SW 1271 (cell line): ENCODE measurements at places on chromosomes 2 and 18.

- no peak for DNase-seq
Observed at GRCh38 chr2:217160103-217160743, 300.4 kb upstream of the TNP1 start.

- DNase-seq: no peak
Observed at GRCh38 chr18:36066001-36066400, 1.4 kb downstream of the RPRD1A start.

DNA sequence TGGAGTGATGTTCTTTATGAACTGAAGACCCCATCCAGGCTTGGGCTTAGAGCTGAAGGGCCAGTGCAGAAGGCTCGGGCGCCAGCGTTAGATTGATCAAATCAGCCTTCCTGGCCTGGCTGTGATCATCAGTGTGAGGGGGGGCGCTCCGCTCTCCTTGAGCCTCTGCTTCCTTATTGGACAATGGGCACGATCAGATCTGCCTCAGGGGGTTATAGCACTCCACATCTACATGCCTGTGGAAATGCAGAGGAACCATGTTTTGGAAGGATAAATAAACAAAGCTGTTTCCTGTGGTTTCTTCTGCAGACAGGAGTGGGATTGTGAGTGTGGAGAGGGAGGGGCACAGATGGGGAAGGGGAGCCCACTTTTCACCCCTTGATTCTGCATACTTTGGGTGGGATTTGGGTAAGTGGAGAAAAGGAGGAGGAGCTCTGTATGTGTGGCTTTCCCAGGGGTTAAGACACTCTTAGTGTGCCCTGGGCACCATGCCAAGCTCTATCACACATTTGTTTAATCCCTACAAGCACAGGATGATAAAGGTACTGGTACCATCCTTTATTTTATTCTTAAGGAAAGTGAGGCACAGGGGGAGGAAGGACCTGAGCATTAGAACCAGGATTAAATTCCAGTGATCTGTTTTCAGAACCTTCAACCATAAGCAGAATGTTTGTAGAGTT, 150.5 kb downstream of the EN1 start:
- no peak for DNase-seq

DNA sequence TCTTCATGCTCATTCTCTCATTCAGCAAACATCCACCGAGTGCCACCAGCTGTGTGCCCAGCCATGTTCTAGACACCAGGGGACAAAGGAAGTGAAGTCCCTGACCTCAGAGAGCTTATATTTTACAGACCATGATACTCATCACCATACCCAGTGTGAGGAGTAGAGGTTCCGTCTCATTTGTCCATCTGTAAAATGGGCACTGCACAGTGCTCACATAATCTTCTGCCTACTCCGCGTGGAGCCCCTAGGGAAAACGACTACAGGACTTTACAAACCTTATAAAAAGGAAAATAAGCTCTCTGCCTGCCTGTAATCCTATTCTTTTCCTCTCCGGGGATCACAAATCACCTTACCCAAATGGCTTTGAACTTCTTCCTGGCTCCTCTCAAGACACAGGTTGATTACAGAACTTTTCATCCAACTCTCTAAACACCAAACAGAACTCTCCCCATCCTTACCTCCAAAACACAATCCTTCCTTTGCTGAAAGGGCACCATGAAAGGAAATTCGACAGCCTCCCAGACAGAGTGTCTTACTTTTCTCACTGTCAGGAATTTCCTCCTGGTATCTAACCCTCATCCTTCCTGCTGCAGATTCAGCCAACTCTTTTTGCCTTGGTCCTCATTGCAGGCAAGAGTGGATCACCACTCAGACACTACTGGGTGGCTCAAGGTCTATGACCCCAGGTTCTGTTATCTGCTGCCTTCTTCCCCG, 99.5 kb downstream of the TNS1 start:
- DNase-seq: no peak

DNA sequence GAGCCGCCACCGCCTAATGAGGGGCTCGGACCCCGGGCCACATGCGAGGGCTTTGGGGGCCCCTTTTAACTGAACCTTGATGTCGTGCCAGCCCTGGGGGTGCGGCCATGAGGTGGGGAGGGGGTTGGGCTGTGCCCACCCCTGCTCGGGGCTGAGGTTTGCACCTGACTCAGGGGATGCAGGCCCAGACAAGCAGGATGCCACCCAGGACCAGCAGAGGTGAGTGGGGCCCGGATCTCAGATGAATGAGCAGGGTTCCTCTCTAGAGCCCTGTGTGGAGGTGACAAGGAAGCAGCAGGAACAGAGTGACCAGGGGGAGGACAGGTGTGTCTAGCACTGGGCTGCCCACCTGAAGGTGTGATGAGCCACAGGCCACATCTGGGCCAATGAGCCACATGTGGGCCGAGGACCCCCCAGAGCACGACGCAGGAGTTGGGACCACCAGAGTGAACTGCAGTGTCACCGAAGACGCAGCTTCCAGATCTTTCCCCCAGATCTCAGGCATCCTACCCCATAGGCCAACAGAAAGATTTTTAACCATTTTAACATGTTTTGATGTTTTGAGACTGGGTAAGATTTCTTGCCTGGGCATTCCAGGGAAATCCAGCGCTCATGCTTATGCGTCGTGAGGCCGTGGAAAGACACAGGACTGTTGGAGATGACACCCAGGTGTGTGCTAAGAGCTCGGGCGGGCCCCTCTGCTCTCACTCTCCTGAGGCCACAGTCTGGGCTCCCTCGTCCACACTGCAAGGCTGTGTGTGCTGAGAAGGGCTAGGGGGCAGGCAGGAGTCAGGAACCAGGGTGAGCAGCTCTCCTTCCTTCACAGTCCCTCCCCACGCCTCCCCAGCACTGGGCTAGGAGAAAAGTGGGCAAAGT, 73.6 kb downstream of the DDX1 start:
- no peak for DNase-seq

DNA sequence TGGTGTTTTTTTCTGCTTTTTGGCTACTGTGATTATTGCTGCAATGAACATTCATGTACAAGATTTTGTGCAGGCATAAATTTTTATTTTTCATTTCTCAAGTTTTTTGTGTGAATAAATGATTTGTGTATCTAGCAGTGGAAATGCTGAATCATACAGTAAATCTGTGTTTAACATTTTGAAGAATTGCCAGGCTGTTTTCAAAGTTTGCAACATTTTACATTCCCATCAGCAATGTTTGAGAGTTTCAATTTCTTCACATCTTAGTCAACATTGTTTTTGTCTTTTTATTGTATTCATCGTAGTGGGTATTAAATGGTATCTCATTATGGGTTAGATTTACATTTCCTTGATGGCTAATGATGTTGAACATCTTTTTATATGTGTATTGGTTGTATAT, 98.8 kb upstream of the RBMS1 start:
- DNase-seq: no peak

DNA sequence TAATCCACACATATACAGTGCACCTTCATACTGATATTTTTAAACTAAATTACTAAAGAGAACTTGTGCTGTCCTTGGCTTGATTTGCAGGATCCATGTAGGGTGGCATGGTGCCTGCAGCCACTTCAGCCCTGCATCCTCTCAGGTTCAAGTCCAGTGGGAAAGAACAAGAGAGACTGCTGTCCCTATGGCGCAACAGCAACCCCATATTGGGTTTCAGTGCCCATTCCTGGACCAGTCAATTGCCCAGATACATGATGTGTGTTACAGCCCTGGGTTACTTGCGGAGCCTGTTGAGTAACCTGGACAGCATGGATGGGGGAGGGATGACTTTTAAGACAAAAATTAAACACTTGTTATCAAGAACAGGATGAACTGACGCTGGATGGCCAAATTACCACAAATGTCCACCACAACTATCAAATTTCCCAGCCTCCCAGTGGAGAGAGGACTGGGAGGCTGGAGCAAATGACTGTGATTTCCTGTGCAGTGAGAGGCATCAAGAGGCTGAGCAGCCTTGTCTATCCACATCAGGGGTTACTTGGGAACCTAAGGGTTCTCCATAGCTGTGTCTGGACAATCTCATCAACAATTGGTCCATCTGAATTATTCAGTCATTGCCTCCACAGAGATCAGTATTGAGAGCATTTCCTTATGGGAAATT, 162.0 kb downstream of the CAPN13 start:
- DNase-seq: no peak

- DNase-seq: no peak
Observed at GRCh38 chr18:29853126-29853525, 1189.4 kb downstream of the DSC3 start.

- DNase-seq: no peak
Observed at GRCh38 chr2:216879727-216880508, 20.1 kb upstream of the TNP1 start.

DNA sequence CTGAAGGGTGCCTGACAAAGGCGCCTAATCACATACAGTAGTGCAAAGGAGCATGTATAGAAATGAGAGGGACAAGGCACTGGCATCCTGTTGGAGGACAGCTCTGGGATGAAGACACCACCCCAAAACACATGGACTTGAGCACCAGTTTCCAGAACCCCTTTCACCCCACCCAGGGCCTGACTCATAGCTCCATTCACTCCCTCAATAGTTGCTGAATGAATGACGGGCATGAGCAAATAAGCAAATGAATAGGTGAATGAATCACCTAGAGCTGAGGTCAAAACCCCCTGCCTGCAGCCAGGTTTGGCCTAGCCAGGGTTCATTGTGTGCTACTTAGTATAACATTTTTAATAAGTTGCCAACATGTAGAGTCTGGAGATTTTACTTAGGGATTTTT, 66.3 kb downstream of the NRP2 start:
- DNase-seq: no peak

- peak; percentile 34 for DNase-seq
Observed at GRCh38 chr2:150472511-150472899, 15.0 kb downstream of the RND3 start.

DNA sequence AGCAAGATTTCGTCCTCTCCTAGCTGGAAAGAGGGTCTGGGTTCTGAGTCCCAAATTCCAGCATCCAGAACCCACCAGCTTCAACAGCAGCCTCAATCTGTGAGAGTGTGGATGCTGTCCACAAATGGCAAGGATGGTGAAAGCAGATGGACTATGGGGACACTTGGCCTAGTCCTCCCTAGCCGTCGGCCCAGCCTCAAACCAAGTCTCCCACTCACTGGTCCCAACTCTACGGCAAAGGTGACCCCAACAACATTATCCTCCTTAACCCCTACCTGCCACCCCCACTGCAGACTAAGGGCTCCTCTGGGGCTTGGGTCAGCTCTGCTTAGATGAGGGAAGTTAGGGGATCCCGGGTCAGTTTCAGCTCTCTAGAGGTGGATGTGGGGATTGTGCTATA, 57.3 kb downstream of the TNS1 start:
- DNase-seq: no peak

DNA sequence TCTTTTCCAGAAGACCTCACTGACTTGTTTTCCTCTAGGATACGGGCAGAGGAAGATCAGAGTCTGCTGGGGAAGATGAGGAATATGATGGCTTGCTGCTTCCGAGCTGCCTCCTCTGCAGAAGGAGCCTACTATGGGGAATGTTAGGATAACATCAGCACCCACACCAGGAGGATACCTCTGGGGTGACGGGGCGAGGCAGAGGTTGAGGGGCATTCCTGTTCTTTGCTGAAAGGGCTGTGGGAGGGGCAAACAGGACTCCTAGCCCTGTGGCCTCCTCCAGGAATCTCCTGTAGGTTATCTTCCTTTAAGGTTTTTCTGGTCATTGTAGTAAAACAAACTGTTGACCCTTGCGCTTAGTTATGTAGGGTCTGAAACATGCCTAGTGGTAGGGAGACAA, 102.5 kb downstream of the CRIM1 start:
- no peak for DNase-seq

DNA sequence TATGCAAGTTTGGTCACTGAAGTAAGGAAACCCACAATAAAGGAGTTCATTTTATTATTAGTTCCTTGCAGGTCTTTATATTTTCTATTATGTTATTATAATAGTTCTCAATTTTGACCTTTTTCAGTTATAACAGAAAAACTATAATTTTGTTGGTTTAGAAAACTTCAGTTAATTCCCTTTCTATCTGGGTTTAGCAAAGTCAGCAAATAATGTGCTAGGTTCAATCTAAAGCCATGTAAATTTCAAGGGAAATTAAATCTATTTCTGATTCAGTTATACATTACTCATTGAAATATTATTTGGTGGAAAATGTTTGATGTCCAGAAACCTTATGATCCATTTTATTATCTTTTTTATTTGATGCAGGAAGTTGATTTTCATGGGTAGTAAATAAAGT, 43.7 kb downstream of the MYL1 start:
- DNase-seq: no peak

GRCh38 chr2:68663371-68664156, 20.2 kb downstream of the PROKR1 start:
- DNase-seq: no peak

- no peak for DNase-seq
Observed at GRCh38 chr2:152115952-152116351, 17.1 kb upstream of the CACNB4 start.

GRCh38 chr2:110980339-110981062, 140.2 kb upstream of the BCL2L11 start:
- DNase-seq: no peak

GRCh38 chr2:16252251-16252650, 311.9 kb downstream of the MYCN start:
- no peak for DNase-seq

DNA sequence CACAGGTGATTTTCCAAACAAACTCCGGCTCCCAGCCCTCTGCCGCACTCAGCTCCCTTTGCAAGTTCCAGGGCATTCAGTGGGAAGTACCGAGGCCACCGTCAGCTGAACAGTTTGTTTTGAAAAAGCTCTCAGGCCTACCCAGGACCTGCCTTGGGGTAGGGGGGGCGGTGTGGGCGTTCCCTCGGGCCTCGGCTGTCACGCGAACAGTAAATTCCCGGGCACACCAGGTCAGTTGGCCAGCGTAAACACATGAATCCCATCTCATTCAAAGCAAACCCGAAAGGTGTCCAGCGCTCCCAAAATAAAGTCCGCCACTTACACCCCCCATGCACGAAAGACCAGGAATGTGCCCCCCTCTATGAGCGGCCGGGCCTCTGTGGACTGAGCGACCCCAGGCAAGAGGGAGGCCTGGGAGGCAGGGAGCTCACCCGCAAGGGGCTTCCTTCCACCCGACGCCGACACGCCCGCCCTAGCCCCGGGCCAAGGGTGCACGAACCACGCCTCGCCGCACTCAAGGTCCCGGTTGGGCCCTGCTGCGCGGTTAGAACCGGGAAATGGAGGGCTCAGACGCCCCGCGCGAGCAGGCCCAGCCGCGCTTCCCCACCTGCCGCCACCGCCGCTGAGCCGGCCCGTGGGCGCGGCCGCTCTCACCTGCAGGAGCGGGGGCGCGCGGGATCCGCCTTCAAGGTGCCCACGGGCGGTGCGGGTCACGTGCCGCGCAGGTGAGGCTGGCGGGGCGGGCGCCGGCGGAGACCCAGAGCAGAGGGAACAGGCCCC, at the start of gene WDSUB1:
Gene WDSUB1 (minus strand): TSS at position 775 of the 780 bp plus-strand sequence. CDS start 3,634 bp downstream, outside the sequence.
- DNase-seq: peak; percentile 24

DNA sequence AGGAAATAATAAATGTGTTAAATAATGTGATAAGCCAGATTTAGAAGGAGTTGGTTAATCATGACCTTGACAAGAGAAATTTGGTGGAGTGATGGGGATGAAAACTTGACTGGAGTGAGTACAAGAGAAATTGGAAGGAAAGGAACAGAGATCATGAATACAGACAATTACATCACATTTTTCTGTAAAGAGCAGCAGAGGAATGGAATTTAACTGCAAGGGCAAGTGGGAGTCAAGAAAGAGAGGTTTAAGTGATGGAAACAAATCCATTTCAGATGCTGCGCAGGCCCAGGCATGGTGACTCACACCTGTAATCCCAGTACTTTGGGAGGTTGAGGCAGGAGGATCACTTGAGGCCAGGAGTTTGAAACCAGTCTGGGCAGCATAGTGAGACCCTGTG, 46.7 kb downstream of the ICA1L start:
- DNase-seq: no peak

GRCh38 chr18:55821219-55821618, 233.2 kb upstream of the TCF4 start:
- DNase-seq: no peak

- no peak for DNase-seq
Observed at GRCh38 chr2:84687498-84688149, 171.3 kb downstream of the DNAH6 start.
